ENCODE measurements at places on chromosomes 12 and 14.

GRCh38 chr14:89721956-89722355 lies 232.6 kb downstream of the EFCAB11 start:
- DNase-seq = no peak

DNA sequence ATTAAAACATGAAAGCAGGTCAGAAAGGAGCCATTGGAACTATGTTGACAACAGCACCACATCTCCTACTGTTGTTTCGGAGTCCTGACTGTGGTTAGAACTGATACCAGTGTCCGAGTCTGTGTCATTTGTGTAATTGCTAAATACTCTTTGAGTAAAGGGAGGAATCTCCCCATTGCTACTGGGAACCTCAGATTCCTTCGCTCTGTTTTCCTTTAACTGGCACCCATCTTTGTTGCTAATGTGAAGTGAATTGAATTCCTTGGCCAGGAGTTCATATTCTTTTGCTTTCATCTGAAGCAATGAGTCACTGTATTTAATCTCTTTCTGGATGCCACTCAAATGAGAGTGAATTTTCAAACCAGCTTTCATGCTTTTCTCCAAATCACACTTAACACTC lies 31.5 kb downstream of the RASSF9 start:
- no peak for DNase-seq

DNA sequence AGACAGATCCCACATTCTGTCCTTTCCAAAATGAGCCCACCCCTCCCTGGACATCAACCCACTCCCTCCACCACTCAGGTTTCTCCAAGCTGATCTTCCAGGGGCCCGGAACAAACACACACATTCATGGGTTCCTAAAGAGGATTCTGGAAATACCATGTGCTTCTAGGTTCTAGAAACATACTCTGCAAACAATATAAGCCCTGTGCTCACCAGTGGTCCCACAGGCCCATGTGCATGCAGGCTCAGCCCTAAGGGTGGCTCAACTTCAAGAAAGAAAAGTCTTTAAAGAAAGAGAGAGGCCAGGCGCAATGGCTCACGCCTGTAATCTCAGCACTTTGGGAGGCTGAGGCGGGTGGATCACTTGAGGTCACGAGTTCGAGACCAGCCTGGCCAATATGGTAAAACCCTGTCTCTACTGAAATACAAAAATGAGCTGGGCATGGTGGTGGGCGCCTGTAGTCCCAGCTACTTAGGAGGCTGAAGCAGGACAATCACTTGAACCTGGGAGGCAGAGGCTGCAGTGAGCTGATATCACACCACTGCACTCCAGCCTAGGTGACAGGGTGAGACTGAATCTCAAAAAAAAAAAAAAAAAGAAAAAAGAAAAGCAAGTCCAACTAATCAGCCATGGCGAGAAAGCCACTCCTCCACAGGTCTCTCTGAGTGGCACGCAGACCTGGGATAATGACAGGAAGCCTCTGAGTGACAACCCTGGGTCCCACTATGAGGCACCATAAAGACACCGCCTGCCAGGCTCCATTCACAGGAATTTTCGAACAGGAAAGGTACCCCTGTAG lies 59.5 kb upstream of the PNMA1 start:
- DNase-seq = no peak

GRCh38 chr14:55404173-55404854 lies 7.3 kb downstream of the ATG14 start:
- DNase-seq = no peak

GRCh38 chr12:100508751-100509150 lies 35.1 kb downstream of the NR1H4 start:
- DNase-seq = no peak

GRCh38 chr12:112559784-112560183 lies 141.0 kb downstream of the PTPN11 start:
- no peak for DNase-seq

- DNase-seq = no peak
Observed at GRCh38 chr14:80523518-80524117, 312.3 kb upstream of the DIO2 start.

DNA sequence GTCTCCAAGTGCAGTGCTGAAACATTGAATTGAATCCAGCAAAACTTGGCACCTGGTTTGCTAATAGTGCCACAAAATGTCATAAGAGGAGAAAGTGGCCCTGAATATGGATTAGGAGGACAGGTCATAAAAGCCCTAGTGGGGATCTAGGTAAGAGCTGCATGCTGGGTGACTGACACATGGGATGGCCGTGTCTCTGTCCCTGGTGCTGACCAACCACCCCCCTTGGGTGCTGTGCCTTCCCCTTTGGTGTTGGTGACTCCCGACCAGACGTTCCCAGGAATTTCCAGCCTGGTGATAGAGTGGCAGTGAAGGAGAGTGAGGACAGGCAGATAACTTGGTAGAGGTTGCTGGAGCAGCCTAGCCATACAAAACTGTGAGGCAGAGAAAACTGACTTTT lies 142.8 kb downstream of the VRK1 start:
- DNase-seq = no peak

DNA sequence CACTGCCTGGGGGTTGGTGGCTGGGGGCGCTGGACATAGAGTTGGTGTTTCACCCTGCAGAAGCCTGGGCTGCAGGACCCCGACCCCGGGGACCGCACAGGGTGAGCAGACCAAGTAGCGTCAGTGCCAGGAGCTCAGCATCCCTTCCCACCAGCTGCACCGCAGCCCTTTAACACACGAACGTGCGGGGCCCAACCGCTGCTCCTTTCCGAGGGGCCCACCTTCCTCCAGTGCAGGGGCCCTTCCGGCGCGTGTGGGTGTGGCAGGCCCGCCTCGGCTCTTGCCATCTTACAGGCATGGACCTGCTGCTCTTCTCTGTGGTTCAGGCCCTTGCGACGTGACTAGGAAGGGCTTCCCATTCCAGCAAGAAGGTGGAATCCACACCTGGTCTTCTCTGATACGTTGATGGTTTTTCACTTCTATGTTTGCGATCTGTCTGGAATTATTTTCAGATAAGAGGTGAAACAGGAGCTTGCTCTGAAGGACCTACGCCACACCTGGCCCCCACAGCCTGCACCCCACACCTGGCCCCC lies 47.8 kb downstream of the LRCOL1 start:
- no peak for DNase-seq

- no peak for DNase-seq
Observed at GRCh38 chr14:59271734-59272133, 83.3 kb downstream of the DAAM1 start.

DNA sequence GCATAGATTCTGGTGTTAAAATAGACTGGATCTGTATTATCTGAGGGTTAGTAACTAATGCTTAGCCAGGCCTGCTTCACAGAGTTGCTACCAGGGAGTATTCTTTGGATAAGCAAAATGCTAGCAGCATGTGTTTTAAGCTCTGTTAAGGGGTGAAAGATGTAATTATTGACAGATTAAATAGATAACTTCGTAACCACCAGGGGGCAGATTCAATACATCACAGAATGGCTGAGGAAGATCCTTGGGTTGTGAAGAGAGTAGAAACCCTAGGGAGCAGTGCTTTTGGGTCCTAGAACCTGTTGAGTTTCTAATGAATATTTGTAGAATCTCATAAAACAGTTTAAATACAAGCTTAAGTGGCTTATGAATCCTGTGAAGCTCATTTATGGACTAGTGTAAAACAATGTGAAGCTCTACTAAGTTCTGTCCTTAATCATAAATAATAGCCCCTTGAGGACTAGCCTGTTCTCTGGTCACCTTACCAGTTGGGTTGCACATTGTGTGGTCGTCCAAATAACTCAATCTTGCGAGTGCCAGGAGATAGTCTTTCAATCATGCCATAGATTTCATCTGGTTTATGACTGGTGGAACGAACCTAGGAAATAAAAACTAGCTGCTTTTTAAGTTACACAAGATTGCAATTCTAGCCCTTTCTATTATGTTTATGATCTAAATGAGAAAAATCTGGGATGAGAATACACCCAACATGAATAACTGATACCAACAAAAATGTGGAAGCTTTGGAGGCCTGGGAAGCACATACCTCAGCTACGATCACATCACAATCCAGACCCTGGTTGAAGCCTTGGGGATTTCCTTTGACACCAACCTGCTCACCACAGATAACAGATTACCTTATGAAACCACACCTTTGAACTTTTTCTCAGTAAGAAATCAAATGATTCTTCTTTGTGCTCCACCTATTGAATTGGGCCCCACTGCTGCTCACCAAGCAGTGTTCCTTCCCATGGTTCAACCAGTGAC lies 12.3 kb downstream of the METTL3 start:
- DNase-seq = no peak

- no peak for DNase-seq
Observed at GRCh38 chr12:55938826-55939501, 8.0 kb downstream of the DGKA start.

DNA sequence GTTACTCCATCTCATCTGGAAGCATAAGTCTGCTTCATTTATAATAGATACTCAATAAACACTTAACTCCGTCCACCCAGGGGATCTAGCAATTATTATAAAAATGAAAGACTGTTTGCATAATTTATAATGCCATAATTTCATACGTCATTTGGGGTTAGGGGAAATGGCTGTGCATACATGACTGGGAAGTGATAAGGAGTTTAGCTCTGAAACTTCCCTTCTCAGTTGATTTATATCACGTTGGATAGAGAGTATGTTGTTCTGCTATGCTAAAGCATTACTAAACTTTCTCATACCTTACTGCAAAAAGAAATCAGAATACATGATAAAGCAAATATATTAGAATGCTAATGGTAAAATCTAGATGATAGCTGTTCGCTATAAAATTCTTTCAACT lies 90.4 kb upstream of the DYNC1H1 start:
- no peak for DNase-seq

Measured in activated CD4-positive, alpha-beta T cell treated with anti-CD3 and anti-CD28 coated beads for 24 hours (primary cell).